ENCODE measurements at places on chromosomes 16 and 17.

DNA sequence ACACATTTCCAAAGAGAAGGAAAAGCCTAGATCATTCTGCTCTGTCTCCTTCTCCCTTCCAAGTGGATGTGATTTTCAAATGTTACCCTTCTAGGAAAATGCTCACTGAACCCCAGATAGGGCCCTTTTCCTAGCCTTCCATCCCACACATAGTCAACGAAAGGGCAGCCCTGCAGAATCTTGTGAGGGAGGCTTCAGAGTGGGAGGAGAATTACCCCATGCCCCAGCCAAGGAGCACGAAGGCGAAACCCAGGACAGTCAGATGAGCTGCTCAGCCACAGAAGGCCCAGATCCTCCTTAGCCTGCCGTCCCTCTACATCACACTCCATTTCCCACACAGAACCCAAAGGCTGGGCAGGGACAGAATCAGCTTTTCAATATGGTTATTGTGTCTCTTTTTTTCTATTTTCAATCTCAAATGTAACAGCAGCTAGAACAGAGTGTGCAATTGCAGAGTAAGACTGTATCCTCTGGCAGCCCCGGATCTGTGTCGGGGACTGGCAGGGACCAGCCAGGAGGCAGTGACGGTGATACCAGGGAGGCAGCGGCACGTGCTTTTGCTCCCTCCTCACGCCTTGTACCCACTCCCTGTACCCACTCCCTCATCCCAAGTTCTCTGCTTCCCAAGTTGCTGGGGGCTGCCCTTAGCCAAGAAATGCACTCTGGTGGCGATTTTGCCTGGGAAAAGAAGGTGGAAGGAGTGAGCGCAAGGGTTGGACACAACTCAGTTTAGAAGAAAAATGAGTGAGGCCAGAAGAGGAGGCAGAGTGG is 3.7 kb upstream of the SDK2 start:
- no peak for DNase-seq

DNA sequence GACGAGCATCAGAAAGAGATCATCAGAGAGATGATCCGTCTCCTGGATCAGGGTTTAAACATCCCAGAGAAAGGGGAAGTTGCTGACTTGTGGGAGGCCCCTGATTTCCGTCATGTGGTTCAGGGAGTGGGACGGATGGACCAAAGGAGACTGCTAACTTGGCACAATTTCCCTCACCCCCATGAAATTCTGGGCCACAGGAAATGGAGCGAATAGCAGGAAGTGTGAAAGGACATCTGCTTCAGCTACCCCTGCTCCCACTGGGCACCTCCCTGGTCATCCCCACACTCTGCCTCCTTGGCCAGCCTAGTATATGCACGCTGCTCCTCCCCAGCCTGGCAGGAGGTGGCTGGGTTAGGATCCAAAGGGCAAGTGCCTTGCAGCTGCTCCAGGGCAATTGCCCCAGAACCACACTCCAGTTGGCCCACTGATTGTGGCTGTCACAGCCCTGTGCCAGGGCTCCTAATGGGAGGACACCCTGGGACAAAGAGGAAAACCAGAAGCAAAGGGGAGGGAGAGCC is 1.3 kb downstream of the ARRB2 start:
- DNase-seq, result no peak

- DNase-seq, result no peak
Measured at GRCh38 chr17:6749519-6749918, 6.3 kb upstream of the XAF1 start.

DNA sequence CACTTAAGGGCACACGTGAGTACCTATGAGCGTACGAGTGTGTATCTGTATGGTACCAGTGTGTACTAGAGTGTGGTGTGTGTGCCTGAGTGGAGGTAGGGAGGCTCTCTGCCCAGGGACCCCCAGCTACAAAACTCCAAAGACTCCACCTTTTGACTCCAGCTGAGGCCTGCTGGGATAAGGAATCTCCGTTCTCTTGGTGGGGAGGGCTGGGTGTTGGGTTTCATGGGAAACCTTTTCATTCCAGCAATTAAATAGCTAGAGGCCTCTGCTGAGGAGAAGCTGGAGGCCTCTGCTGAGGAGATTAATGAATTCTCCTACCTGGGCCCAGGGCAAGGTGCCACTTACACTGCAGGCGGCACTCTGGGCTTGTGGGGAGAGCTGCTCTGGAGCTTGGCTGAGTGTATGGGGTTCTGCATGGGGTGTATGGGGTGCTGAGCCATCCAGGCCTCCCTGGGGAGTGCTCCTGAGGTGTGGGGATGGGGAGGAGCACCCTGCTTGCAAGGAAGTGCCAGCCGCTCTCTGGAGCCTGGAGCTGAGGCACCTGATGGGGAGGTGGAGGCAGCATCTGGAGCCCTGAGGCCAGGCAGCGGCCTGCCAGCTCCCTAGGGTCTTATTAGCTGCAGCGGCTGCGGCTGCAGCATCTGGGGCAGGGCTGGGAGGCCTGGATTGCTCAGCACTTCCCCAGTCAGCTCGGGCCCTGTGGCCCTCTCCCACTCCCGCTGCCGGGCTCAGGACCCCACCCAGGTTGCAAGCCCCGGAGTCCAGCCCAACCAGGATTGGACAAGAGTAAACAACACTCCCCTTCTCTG is 4.6 kb downstream of the ANKRD13B start:
- DNase-seq, result no peak

- DNase-seq, result no peak
Measured at GRCh38 chr16:88035292-88035691, 84.1 kb downstream of the BANP start.

DNA sequence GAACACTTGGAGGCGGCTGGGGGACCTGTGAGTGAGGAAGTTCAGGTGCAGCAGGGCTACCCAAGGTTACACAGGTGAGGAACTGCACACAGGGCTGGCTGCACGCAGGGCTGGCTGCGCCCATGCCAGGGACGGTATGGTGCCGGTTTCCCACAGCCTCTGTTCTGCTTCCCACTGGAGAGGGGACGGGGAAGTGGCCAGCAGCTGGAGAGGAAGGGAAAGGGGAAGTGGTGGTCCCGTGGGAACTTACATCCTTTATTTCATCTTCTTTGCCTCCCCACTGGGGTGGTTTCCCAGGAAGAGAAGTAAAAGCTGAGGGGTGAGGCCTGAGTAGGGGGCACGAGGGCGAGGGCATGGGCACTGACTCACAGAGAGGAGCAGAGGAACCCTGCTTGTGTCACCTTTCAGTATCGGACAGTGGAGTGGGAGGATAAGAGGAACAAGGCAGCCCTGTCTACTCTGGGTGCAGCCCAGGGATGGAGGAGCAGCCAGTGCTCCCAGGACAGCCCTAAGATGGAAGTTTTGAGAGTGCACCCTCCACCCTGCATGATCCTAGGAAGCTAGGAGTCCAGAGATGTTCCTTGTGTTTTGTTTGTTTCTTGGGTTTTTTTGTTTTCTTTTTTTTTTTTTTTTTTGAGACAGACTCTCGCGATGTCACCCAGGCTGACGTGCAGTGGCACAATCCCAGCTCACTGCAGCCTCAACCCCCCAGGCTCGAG is 25.5 kb upstream of the CDH1 start:
- no peak for DNase-seq

- DNase-seq, result peak; percentile 79
Measured at GRCh38 chr16:55912022-55912421, 36.8 kb upstream of the CES5A start.

DNA sequence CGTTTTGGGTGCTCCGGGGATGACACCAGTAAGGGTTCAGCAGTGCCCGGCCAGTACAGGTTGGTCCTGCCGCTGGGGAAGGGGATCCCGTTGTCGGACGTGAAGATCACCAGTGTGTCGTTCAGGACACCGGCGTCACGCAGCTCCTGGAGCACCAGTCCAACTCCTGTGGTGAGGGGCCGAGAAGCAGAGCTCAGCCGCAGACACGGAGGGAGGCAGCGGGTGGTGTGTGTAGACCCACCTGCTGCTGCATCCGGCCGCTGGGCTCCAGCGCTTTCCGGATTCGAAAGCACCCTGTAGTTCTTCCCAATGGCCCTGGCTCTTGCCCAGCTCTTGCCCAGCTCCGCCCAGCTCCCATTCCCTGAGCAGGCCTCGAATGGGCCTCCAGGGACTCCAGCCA is 8.0 kb downstream of the SGSH start:
- no peak for DNase-seq

- DNase-seq, result no peak
Measured at GRCh38 chr16:30722916-30723315, 23.9 kb downstream of the SRCAP start.

GRCh38 chr17:37546302-37546701 is 56.6 kb downstream of the DUSP14 start:
- DNase-seq, result no peak

DNA sequence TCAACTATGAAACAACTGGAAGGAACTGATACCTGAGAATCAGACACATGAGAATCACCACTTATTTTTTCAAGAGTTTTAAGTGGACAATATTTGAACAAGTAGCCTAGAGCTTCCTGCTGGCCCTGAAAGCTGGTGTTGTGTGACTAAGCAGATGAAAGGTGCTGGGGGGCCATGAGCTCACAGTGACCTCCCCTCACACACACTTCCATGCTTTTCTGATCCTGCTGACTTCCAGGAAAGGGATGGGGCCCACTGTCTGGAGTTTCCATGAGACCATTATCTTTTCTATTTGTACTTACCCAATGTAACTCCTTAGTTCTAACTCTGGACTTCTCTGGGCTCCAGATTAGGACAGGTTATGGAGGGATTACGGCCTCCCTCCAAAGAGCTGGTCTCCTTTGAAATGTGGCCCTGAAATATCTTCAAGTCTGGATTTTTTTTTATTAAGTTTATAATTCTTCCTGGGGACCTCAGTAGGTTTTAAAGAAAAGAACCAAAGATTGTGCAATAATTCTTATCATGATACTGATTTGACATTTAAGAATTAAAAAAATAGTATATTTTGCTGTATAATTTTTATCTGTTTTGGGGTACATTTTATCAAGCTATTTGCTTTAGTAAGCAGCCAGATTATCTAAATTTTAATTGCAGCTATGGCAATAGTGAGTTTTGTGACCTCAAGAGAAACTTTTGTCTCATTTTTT is 4.9 kb downstream of the CAPNS2 start:
- DNase-seq, result no peak

GRCh38 chr16:23339787-23340186 is 37.7 kb downstream of the SCNN1B start:
- no peak for DNase-seq

GRCh38 chr17:31529841-31530251 is 138.4 kb downstream of the RAB11FIP4 start:
- DNase-seq, result no peak

GRCh38 chr16:23950291-23950894 is 114.6 kb downstream of the PRKCB start:
- no peak for DNase-seq

DNA sequence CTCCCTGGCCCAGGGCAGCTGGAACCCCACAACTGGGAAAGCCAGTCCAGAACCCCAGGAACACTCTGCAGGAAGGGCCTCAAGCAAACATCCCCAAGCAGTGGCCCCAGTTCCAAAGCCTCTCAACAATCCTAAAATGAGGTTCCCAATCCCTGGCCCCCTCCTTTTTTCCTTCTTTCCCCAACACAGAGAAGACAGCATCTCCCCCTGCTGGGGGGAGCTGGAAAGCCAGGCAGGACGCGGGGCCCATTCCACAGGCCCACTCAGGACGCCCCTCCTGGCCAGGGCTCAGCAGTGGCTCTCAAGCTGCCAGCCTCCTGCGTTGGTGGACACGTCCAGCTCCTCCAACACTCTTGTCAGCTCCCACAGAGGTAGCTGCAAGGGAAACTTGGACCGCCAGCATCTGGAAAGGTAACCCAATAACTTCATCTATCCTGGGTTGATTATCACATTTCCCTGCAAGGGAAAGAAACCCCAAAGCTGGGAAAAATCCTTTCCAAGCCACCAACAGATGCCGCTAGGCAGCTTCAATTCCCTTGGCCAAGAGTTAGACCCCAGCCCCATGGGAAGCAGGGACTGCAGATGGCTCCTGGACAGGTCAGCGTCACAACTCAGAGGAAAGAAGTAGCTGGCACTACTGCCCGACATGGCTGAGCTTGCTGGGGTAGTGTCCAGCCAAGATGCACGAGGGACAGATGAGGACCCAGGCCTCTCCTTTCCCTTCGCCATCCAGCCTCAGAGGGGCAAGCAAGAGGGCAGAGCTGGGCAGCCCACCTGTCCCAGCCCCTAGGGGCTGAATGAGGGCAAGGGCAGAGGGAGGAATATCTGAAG is 7.6 kb downstream of the HDAC5 start:
- DNase-seq, result no peak

DNA sequence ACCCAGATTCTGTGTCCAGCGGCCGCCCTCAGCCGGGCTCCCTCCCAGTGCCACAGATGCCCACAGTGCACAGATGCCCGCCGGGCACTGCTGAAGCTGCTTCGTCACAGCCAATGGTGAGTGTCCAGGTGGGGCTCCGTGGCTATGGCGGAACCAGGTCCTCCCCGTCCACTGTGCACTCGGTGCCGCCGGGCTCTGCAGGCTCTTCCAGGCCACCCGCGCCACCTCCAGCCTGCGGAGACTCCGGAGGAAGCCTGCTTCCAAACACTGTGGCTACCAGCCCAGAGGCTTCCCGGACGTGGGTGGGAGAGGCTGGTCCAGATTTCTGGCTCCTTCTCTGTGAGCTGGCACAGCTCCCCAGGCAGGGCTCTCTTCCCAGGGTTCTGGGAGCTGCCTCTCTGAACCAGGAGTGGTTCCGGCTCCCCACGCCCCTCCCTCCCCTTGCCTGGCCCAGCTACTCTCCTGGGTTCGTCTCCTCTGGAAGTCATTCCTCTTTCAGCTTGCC is 2.8 kb upstream of the PYCR1 start:
- DNase-seq, result peak; percentile 26

GRCh38 chr16:20900299-20901067 is at the start of the genes DCUN1D3 and LYRM1:
TSS of gene DCUN1D3 (minus strand) at chr16:20900358. CDS start at chr16:20862538, 37,820 bp downstream.
TSS of gene LYRM1 (plus strand) at chr16:20900771. CDS start at chr16:20915556, 14,785 bp downstream.
- DNase-seq, result peak; percentile 93

DNA sequence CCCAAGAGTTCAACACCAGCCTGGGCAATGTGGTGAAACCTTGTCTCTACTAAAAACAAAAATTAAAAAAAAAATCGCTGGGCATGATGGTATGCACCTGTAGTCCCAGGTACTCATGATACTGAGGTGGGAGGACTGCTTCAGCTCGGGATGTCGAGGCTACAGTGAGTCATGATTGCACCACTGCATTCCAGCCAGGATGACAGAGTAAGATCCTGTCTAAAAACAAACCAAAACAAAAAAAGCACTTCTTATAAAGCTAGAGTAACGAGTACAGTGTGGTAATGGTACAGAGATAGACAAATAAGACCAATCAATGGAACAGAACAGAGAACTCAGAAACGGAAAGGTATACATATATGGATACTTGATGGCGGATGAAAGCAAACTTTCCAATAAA is 4.4 kb downstream of the NSMCE1 start:
- no peak for DNase-seq
